ENCODE measurements at places on chromosomes 4 and X.

DNA sequence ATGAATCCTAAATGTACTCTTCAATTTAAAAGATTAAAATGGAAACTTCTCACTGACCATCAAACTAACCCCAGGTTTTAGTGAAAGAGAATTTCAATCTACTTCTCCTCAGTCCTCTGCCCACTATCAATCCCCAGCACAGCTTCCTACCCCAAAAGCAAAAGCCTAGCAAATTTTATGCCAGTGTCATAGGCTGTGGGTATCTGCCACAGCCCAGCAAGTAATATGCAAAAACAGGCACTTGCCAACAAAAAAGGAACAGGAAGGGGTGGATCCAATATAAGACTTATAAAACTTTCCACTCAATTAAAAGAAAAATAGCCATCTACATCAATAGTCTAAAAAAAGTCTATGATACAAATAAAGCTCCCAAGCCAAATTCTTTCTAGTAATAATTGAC is 22.3 kb downstream of the CAMK2D start:
- DNase-seq, result no peak

- no peak for DNase-seq
Observed at GRCh38 chr4:113996599-113997177, 17.2 kb upstream of the ARSJ start.

DNA sequence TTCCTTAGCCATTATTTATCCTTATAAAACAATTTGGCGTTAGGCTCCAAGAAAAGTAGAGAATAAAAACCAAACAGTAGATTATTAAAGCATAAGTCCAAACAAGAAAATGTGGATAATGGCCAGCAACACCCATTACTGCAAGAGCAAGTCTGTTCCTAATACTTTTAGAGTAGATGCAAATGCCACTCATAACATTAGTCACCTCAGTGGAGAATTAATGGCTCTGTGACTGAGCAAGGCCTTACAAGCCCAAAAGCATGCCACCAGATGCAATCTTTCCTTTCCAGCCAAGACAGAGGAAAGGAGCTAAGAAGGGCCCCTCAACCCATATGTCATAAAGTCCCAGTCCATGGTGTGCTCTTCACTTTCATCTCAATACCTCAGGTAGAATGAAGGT is 373.8 kb downstream of the OPHN1 start:
- DNase-seq, result no peak

- DNase-seq, result no peak
Observed at GRCh38 chr4:71247706-71248105, 91.1 kb upstream of the SLC4A4 start.

- no peak for DNase-seq
Observed at GRCh38 chr4:139534287-139534950, 21.6 kb downstream of the SETD7 start.

DNA sequence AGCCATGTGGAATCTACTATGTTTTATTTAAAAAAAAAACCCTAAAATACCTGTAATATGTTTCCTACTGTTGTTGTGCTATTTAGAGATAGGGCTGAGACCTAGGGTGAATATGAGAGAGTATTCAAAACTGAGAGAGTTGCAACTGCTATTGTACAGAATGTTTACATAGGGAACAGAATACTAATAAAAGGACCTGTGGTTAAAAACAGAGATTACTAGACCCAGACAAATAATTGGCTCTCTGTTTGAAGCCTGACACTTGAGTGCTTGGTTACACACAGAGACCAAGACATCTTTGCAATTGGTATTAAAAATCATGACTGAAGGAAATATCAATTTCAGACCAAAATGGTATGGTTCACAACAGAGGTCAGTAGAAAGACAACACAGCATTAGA is 278.9 kb upstream of the GIMD1 start:
- no peak for DNase-seq

DNA sequence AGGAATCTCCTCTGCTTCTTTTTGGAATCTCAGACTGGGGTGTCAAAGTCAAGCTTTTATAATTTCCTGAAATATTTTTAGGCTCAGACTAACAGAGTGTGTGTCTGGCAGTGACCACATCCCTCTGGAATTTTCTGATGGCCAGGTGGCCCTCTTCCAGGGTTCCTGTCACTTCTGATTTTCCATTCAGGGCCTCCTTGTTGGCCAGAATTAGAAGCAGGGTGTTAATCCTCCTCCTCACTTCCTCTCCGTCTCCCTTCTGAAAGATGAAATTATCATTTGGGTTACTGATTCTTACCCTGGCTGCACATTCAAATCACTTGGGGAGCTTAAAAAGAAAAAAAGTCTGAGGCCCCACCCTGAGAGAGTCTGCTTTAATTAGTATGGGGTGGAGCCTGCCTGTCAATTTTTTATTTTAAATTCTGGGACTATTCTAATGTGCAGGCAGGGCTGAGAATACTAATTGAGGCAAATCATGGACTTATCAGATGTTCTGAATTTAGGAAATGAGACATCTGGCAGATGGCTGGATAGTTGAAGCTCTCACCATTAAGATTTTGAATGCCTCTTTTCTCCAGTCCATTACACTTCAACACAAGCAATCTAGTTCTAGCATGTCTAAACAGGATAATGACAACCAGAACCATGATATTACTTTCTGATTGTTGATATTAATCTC is 43.2 kb downstream of the HAND2 start:
- no peak for DNase-seq

DNA sequence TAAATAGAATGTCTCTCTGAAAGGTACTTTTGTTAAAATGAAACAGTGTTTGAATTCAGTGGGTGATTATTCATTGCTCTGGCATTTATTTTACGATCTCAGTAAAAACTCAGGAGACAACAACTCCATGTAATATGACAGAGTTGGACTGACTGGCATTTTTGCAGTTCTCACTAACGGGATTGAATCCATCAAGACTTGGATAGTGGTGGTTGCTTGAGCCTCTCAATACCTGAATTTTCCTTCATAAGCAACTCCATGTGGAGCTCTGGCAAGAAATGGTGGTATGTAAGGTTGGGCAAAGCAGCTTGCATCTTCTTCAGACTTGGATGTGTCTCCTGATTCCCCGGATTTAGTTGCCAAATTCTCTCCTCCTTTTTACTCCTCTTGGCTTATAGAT is 72.7 kb downstream of the FRMPD4 start:
- no peak for DNase-seq

DNA sequence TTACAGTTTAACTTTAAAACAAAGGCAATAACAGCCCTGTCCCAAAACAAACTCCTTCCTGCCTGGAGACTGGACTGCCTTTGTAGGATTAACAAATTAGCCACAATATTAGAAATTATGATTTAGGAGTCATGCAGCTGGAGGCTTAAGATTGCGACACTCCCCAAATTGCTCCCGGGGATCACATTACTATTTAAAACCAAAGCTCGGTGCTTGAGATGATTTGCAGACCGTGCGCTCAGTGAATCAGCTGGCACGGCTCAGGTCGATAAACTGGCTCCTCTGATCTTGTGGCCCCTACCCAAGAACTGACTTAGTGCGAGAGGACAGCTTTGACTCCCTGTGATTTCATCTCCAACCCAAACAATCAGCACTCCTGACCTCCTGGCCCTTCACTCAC is 829.3 kb downstream of the NLGN4X start:
- no peak for DNase-seq

DNA sequence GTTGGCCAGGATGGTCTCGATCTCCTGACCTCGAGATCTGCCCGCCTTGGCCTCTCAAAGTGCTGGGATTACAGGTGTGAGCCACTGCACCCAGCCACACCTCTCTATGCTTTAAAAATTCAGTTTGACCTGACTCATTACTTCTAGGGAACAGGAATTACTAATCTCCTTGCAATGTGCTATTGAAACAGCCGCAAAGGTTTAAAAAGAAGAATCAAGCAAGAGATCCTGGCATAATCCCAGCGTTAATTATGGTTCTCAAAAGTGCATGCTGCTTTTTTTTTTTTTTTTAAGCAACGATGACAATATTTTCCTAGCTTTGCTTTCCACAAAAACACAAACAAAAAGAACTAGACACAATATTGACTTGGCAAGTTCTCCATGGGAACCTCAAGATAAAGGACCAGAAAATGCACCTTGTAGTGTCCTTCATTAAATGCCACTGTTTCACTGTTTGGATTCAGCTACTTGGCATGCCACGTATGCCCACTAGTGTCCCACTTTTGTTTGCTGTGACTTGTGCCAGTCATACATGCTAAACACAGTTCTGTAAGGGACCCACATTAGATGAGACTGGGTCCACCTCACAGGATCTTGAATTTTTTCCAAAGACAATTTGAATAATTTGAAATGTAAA is 112.6 kb upstream of the PPARGC1A start:
- peak; percentile 38 for DNase-seq

DNA sequence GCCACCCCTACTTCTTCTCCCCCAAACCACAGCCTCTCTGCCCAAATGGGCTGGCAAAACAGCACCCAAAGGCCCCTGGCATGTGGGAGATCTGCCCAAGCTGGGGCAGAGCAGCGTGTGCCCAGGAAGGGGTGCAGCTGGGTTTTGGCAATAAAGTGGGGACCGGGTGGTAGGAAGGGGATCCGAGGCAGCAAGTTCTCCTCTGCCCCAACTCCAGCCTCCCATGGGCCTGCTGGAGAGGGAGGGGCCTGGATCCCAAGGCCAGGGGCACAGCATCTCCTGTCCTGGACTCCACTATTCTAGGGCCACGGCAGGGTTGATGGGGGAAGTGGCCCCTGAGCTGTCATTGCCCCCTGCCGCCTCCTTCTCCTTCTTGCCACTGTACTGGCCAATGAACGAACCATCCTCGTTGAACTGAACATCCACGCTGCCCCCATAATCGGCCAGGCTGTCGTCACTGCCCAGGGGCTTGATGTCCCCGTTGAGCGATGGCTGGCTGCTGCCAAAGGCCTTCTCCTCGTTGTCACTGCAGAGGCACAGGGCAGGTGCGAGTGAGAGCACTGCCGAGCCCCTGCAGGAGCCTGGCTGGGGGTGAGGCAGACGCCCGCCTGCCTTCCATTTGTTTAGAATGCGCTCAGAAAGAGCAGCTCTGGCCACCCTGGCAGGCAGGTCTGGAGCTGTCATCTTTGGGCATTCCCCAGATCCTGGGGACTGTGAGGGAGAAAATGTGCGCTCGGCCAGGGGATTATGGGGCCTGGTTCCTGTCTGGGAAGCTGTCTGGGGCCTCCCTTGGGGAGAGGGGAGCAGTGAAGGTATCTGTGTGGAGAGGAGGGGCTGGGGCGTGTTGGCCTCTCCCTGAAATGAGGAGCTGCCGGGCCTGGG is 23.4 kb downstream of the L1CAM start:
- DNase-seq, result no peak

- DNase-seq, result no peak
Observed at GRCh38 chrX:41846714-41847113, 76.6 kb downstream of the CASK start.

GRCh38 chrX:119646515-119646914 is 40.3 kb upstream of the NKRF start:
- no peak for DNase-seq

DNA sequence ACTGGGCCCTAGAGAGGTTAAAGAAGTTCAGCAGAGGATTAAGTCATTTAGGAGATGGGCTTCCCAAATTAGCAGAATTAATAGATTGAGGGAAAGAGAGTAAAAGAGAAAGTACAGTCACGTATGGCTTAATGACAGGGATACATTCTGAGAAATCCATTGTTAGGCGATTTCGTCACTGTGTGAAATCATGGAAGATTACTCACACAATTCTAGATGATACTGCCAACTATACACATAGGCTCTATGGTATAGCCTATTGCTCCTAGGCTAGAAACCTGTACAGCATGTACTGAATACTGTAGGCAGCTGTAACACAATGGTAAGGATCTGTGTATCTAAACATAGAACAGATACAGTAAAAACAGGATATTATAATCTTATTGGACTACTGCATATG is 180.6 kb downstream of the RNF150 start:
- peak; percentile 44 for DNase-seq

DNA sequence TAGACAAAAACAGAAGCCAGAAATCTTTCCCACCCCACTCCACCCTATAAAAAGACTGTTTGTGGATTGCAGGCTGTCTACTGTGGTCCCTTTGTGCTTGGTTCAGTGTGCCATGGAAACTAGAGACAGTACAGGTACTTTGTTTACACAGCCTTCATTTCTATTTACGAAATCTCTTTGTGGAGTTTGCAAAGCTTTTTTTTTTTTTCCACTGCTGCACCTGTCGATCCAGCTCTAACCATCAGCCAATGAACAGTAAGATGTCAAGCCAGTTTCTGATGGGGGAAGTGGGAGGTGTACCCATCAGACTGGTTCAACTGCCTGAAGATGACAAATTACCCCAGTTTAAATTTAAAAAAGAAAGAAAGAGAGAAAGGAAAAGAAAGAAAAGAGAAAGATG is 20.2 kb upstream of the LRBA start:
- DNase-seq, result no peak

DNA sequence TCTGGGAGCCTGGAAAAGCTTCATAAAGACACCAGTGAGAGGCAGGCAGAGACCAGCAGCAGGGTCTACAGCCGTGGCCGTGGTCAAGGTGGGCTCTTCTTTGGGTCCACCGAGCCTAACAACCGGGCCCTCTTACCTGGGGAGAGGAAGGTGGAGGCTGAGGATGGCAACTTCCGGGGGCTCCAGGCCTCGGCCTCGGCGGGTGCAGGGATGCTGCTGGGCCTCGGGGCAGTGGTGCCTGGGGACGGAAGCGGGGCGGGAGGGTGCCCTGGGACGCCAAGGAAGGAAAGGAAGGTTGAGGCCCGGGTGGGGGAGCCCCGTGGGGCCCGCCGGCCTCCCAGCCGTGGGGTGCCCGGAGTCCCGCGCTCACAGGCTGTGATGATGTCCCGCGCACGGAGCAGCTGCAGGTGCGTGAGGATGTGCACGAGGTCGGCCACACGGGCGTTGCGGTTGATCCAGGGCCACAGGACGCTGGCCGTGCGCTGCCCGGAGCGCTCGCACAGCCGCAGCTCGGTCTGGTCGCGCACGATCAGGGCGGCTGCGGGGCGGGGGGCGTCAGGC is 561 bp downstream of the IRAK1 start:
- no peak for DNase-seq

DNA sequence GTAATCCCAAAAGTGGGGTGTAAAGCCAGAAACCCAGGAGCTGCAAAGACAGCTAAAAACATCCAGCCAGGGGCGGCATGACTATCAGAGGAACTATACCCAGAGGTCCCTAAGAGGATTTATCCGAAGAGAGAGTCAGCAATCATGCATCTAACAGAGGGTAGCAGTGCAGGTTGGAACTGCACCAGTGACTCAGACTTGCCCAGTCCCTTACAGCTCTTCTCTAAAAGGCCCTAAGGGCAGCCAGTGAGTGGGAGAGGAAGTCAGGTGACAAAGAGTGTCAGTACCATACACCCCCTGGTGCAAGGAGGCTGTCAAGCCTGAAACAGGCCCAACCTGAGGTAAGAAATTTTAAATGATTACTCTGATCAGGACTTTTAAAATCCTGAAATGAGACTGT is 88.1 kb downstream of the CAMK2D start:
- no peak for DNase-seq

GRCh38 chr4:32189130-32189529 is 1469.0 kb downstream of the PCDH7 start:
- DNase-seq, result no peak

- no peak for DNase-seq
Observed at GRCh38 chrX:9434051-9434550, 30.8 kb upstream of the TBL1X start.

- no peak for DNase-seq
Observed at GRCh38 chrX:11886745-11887144, 128.7 kb downstream of the MSL3 start.

All from fibroblast of gingiva (primary cell).